ENCODE measurements at places on chromosomes 1 and 21.

DNA sequence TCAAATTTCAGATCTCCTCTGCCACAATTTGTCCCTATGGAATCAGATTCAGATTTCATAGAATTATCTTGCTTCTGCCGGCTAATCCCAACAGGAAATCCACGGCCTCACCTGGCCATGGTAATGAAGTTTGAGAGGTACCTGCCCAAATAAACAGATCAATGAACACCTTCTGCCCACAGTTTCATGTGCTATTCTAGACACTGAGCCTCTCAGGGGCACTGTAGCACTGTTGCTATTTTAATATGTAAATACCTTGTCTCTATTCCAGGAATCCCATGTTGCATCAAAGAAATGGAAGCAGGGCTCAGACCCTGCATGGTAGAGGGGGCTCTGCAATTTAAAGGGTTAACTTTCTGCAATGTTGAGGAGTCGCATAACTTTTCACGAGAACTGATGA is 593.1 kb downstream of the PTBP2 start:
- no peak for DNase-seq
- peaks cover 1% of the 10 kb centered on the region for H3K36me3 ChIP-seq
- no peaks in the 10 kb centered on the region for H3K27me3 ChIP-seq
- H3K27ac ChIP-seq = no peak overlapping the region
- no peak overlapping the region for H3K4me3 ChIP-seq

GRCh38 chr1:869499-870244 is 54.1 kb upstream of the SAMD11 start:
- DNase-seq = peak; percentile 95
- H3K27me3 ChIP-seq = peaks cover 12% of the 10 kb centered on the region
- H3K4me1 ChIP-seq = peaks cover 19% of the 10 kb centered on the region
- H3K4me3 ChIP-seq = no peak overlapping the region
- no peak overlapping the region for H3K27ac ChIP-seq
- no peaks in the 10 kb centered on the region for H3K36me3 ChIP-seq

DNA sequence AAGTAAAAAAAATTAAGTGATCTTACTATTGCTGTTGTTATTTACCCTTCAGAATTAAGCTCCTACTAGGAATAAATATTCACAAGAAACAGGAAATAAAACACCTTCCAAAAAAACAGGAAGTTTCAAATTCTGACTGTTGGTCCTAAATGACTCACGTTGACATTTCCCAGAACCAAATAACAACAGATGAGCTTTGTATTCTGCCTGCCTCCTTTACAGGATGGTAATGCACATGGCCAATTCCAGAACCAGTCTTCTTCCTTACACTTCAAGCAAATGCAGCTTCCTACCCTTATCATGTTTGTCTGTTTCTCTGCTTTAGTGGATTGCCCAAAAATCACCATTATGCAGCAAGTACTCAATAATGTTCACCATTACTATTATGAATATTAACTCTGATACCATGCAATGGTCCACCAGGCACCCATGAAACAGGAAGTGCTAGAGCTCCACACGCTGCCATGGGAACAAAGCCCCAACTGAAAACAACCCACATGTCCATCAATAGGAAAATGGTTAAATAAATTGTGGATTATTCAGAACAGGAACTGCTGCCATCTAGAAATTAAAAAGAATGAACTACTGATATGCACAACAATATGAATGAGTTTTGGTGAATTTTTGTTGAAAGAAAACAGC is 8.9 kb downstream of the CASP9 start:
- H3K27me3 ChIP-seq = no peaks in the 10 kb centered on the region
- peak overlapping the region; percentile 84 for H3K27ac ChIP-seq
- peaks cover 27% of the 10 kb centered on the region for H3K36me3 ChIP-seq
- H3K4me3 ChIP-seq = no peak overlapping the region
- no peak for DNase-seq
- H3K4me1 ChIP-seq = peaks cover 22% of the 10 kb centered on the region

DNA sequence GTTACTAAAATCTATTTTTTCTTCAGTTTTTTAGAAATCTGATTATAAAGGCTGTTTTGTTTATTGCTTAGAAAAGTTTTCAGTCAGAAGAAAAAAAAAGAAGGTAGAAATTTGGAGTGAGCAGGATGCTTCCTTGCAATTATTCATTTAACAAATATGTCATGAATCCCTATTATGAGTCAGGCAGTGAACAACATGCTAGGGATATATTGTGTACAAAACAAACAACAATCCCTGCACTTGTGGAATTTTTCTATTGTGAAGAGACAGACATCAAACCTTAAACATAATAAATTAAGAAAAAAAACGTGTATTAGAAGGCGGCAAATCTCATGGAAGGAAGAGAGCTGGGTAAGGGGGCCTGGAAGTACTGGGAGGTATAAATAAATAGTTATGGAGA is 664.1 kb upstream of the CAMK1G start:
- H3K27ac ChIP-seq = no peak overlapping the region
- DNase-seq = no peak
- no peaks in the 10 kb centered on the region for H3K36me3 ChIP-seq
- H3K4me1 ChIP-seq = peaks cover 2% of the 10 kb centered on the region
- no peak overlapping the region for H3K4me3 ChIP-seq
- H3K27me3 ChIP-seq = no peaks in the 10 kb centered on the region

DNA sequence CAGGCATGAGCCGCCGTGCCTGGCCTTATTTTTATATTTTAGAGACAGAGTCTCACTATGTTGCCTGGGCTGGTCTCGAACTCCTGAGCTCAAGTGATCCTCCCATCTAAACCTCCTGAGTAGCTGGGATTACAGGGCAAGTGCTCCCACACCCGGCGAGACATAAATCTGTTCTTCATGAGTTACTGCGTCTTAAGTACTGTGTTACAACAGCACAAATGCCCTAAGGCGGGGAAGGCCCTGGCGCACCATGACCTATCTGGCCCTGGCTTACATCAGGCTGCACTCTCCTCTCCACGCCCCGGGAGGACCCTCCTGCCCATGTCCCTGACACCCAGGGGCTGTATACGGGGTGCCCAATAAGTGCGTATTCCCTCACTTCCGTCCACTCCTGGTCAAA is 4.3 kb downstream of the GPR153 start:
- peaks cover 4% of the 10 kb centered on the region for H3K27me3 ChIP-seq
- no peaks in the 10 kb centered on the region for H3K36me3 ChIP-seq
- no peak overlapping the region for H3K4me3 ChIP-seq
- no peak for DNase-seq

GRCh38 chr1:226066415-226067078 is 4.0 kb downstream of the H3-3A start:
- peaks cover 25% of the 10 kb centered on the region for H3K36me3 ChIP-seq
- H3K4me3 ChIP-seq = peak overlapping the region; percentile 56
- no peak for DNase-seq
- peaks cover 35% of the 10 kb centered on the region for H3K4me1 ChIP-seq

DNA sequence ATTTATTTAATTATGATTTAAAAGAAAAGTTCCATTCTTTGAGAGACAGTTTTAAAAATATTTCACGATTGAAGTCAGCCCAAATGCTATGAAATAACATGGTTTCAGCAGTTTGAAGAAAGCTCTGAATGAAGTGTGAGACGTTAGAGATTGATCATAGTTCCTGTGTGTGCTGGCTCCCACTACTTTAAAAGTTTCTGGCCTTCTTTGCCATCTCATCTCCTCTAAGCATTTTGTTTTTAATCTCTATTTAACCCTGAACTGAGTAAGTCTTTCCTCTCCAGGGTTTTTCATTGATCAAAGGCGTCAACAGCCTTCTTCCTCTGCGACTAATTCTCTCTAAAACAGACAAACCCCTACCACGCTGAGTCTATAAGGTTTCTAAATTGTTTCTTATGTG is 225.3 kb upstream of the B3GALT2 start:
- H3K36me3 ChIP-seq = no peaks in the 10 kb centered on the region
- H3K4me3 ChIP-seq = no peak overlapping the region
- H3K4me1 ChIP-seq = peaks cover 2% of the 10 kb centered on the region
- H3K27ac ChIP-seq = no peak overlapping the region

DNA sequence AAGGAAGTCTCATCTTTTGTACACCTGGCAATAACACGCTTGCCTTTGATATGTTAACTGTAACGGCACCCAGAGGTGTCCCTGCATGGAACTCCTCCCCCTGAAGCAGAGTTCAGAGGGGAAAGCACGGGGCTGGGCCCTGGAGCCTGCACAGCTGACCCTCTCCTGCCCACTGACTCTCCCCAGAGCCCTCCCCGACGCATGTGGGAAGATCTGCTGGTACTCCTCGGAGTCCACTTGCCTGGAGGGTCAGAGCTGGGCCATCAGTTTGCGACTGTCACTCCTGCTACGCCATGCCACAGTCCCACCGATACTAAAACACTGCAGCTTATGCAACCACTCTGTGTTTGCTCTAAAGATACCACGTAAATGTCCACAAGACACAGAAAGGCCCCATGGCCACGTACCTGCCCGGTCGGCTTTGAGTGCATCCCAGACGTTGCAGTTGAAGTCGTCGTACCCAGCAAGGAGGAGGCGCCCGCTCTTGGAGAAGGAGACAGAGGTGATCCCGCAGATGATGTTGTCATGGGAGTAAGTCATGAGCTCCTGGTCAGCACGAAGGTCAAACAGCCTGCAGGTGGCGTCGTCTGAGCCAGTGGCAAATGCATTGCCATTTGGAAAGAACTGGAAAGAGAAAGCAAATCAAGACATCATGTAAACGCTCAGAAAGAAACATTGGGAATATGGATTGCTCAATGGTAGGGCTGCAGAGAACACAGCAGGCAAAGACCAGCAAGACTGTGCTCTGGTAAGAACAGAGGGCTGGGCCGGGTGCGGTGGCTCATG is 10.6 kb upstream of the NADK start:
- no peaks in the 10 kb centered on the region for H3K27me3 ChIP-seq
- H3K36me3 ChIP-seq = peaks cover 32% of the 10 kb centered on the region
- H3K4me1 ChIP-seq = peaks cover 6% of the 10 kb centered on the region
- DNase-seq = no peak
- H3K4me3 ChIP-seq = no peak overlapping the region

- no peaks in the 10 kb centered on the region for H3K4me1 ChIP-seq
- no peak overlapping the region for H3K27ac ChIP-seq
- no peak for DNase-seq
- H3K27me3 ChIP-seq = peaks cover 35% of the 10 kb centered on the region
- H3K4me3 ChIP-seq = no peak overlapping the region
These were observed 2.5 kb upstream of the KRTAP12-1 start for GRCh38 chr21:44684483-44684882.

DNA sequence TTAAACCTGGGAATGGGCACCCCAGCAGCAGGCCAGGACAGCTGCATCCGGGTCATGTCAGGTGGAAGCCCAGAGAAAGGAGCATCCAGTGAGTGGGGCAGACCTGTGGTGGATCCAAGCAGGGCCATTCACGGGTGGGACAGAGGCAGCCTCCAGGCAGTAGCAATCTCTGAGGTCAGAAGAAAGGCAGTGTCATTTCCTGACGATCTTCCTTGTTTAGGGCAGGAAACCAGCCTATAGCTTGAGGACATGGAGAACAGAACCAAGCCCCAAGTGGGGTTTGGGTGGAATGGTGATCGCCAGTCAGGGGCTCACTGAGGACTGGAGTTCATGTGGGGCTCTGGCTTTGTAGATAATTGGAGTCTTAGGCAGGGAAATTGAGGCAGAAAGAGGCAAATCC is 209.4 kb downstream of the HIVEP3 start:
- no peak overlapping the region for H3K4me3 ChIP-seq
- no peaks in the 10 kb centered on the region for H3K36me3 ChIP-seq
- no peak overlapping the region for H3K27ac ChIP-seq
- peaks cover 10% of the 10 kb centered on the region for H3K4me1 ChIP-seq
- no peak for DNase-seq
- peaks cover 1% of the 10 kb centered on the region for H3K27me3 ChIP-seq

- no peaks in the 10 kb centered on the region for H3K27me3 ChIP-seq
- H3K27ac ChIP-seq = peak overlapping the region; percentile 91
- no peak for DNase-seq
- H3K36me3 ChIP-seq = peaks cover 10% of the 10 kb centered on the region
These were observed 1.2 kb upstream of the CAMTA1 start for GRCh38 chr1:6783936-6784559.

DNA sequence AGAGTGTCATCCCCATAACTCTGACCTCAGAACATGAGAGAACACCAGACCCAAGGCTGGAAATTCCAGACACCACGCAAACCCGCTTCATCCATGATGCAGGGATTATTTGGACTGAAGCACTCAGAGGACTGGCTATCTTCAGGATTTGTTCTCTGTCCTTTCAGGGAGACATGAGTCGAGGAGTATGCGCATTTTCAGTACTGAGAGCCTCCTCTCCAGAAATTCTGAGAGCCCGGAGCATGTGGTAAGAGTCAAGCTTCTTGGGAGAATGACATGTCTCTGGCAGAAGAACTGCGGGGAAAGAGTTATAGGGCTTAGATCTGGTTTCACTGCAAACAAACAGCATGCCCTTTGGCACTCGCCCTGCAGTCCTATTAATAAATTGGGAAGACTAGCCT is 6.9 kb downstream of the LAX1 start:
- H3K4me3 ChIP-seq = no peak overlapping the region
- no peak for DNase-seq
- no peaks in the 10 kb centered on the region for H3K27me3 ChIP-seq
- no peak overlapping the region for H3K27ac ChIP-seq
- peaks cover 36% of the 10 kb centered on the region for H3K4me1 ChIP-seq

- no peak overlapping the region for H3K4me3 ChIP-seq
- DNase-seq = no peak
- peaks cover 11% of the 10 kb centered on the region for H3K36me3 ChIP-seq
- H3K27ac ChIP-seq = peak overlapping the region; percentile 18
- peaks cover 11% of the 10 kb centered on the region for H3K4me1 ChIP-seq
- no peaks in the 10 kb centered on the region for H3K27me3 ChIP-seq
These were observed 21.3 kb downstream of the FAM20B start for GRCh38 chr1:179046808-179047635.

DNA sequence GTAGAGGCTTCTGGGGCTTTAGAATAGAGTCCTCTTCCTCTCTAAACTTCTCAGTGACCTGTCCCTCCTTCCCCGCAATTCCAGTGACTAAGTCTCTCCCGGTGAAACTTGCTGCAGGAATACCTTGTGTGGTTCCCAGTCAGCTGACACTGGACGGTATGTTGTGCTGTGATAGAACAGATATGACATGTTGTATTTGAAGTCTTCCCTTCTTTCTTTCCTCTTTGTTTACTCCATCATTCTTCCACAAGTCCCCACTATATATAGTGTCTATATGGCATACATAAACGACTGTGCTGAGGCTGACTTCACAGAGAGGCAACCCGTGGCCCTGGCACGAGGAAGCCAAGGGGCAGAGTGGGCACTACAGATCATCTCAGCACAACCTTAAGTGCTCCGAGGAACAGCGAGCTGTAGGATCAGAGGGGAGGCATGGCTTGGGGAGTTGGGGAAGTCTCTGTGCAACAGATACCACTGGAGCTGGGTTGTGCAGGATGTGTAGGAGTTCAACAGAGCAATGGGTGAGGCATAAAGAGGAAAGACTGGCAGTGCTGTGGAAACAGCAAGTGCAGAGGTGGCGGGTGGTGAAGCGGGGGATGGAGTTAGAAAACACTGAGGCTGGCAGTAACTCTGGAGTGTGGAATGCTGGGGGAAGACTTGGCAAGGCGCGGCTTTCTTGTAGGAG is 237.8 kb downstream of the TRABD2B start:
- H3K27ac ChIP-seq = no peak overlapping the region
- no peaks in the 10 kb centered on the region for H3K36me3 ChIP-seq
- DNase-seq = no peak
- H3K4me3 ChIP-seq = no peak overlapping the region

Measured in memory B cell (primary cell).